ENCODE measurements at places on chromosomes 5 and 9.

GRCh38 chr9:102069969-102070368 lies 331.5 kb upstream of the GRIN3A start:
- DNase-seq = no peak

DNA sequence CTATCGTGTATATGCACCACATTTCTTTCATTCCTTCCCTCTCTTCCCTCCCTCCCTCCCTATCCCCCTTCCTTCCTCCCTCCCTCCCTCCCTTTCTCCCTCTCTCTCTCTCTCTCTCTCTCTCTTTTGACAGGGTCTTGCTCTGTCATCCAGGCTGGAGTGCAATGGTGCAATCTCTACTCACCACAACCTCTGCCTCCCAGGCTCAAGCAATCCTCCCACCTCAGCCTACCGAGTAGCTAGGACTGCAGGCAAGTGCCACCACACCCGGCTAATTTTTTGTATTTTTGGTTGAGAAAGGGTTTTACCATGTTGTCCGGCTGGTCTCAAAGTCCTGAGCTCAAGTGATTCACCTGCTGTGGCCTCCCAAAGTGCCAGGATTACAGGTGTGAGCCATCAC lies 1.1 kb upstream of the ANKS6 start:
- no peak for DNase-seq

DNA sequence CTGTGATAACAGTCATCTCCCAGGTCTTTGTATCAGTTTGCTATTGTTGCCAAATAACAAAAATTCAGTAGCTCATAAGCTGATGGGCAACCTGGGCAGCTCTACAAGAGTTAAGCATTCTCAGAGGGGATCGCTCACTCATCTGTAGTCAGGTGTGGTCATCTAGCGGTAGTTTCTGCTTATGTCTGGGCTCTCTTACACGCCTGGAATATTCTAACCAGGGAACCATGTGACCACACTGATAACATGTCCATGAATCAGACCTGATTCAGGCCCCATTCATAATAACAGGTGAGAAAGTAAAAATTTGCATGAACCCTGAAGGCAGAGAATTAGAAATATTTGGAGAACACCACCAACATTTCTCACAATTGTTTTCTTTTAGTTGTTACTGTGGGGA lies 576.1 kb downstream of the SLCO4C1 start:
- DNase-seq = no peak

DNA sequence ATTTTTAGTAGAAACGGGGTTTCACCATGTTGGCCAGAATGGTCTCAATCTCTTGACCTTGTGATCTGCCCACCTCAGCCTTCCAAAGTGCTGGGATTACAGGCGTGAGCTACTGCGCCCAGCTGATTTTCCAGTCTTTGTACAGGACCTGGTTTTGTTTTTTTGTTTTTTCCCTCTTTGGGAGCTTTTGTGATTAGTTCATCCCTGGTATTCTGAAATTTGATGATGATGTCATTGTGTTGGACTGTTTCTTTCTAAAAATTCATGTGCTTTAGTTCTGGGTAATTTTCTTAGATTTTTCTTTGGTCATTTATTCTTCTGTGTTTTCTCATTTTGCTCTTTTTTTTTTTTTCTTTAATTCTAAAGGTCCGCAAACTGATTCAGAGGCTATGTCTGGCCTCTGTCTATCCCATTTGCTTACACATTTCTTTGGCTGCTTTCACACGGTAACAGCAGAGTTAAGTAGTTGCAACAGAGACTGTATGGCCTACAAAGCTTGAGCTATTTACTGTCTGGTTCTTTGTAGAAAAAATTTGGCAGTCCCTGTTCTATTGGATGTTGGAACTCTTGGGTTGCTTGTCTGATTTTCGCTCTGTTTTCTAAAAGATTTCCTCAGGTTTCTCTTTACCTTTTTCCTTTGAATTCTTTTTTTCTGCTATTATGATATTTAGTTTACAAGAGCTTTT lies 24.8 kb downstream of the STX17 start:
- no peak for DNase-seq

DNA sequence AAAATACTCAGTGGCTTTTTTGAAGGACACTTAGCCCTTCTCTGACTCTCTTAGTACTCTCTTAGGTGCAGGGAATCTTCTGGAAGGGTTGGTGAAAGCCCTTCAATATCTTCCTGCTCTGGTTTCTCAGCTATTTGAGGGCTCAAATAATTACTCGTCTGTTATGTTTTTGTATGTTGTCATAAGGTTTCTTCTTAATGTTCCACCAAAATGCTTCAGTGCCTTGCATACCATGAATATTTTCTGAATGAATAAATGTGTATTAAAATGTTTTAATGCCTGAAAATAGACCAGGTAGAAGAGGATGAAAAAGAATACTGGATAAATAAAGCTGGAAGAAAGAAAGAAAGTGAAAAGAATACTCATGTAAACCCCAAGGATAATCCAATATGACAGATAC lies 124.3 kb downstream of the STK32A start:
- DNase-seq = no peak

GRCh38 chr5:142915038-142915437 lies 144.9 kb downstream of the ARHGAP26 start:
- no peak for DNase-seq

DNA sequence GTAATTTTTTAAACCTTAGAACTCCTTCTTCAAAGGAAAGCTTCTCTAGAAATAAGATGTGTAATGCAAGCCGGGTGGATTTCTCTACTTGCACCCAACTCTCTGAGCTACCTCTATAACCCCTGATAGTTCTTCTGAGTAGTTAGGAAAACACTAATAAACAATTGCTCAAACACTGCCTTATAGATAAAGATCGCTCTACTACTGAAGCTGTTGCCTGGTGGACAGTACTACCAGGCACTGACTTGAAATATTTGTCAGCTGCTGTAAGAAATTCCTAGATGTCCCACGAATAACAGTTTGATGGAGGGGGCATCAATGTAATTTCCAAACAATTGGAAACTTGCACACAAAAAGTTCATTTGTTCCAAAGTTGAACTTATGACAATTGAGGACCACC lies 42.0 kb downstream of the NR3C1 start:
- DNase-seq = no peak

GRCh38 chr5:71973563-71973962 lies 133.7 kb upstream of the MAP1B start:
- no peak for DNase-seq

- peak; percentile 62 for DNase-seq
Observed at GRCh38 chr5:41843456-41844370, 26.5 kb downstream of the OXCT1 start.

DNA sequence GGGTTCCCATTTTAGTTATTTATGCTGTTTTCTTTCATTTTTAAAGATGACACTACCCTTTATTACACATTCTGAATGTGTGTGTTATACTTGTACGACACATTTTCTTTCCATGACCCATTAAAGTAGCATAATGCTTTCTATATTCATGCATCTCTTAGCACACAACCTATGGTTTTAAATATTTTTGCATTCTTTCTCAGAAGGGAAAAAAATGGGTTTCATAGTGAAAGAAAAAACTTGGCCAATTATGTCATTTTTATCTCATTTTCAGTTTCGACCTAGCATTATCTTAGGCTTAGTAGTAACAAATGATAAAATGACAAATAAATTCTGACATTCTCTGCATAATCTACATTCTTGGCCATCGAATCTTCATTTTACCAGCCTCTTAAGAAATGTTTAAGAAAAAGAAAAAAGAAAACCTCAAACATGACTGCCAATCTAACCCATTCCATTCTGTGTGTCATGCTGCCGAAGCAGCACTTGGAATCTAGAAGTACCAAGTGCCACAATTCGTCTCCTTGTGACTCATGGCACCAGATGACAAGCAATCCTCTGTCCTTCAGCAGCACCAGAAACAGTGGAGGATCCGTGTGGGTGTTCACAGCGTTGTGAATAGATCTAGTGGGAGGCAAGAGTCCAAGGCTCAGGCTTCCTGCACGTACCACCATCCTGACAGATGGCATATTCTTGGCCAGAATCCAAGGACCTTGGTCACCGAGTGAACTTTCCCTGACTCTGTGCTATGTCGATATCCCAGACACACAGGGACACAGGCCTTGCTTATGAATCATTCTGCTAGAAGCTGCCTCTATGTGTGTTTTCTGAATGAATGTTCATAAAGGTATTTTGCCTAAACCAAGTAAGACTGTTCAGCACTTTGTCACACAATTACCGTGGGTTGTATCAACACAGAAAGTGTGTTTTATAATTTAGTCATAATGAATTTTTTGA lies 502.7 kb downstream of the NR2F1-AS1 start:
- no peak for DNase-seq

GRCh38 chr9:35656831-35657545 lies 831 bp downstream of the RMRP start:
- DNase-seq = no peak

GRCh38 chr5:31355337-31355736 lies 161.9 kb downstream of the CDH6 start:
- DNase-seq = no peak

GRCh38 chr5:172473427-172473826 lies 19.1 kb upstream of the SH3PXD2B start:
- DNase-seq = no peak

GRCh38 chr5:123285122-123286023 lies 137.8 kb downstream of the CEP120 start:
- DNase-seq = no peak

DNA sequence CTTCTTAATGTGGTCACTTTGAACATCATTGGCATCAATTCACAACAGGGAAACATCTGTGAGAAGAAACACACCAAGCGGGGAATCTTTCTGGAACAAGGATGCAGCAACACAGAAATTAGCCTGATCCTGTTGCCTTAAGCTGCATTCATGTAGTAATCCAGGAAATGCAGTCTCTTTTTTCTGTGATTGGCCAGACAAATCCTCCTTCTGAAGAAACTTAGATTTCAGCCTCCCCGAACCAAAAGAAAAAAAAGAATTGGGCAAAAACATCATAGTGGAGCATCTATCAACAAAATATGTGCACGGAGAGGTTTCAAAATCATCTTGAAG lies 7.2 kb upstream of the XPA start:
- DNase-seq = no peak

- no peak for DNase-seq
Observed at GRCh38 chr9:82353631-82354278, 365.2 kb downstream of the SPATA31D1 start.

- no peak for DNase-seq
Observed at GRCh38 chr5:159212657-159213462, 3.5 kb upstream of the RNF145 start.

GRCh38 chr9:19375538-19375937 lies 4.5 kb downstream of the RPS6 start:
- DNase-seq = no peak

DNA sequence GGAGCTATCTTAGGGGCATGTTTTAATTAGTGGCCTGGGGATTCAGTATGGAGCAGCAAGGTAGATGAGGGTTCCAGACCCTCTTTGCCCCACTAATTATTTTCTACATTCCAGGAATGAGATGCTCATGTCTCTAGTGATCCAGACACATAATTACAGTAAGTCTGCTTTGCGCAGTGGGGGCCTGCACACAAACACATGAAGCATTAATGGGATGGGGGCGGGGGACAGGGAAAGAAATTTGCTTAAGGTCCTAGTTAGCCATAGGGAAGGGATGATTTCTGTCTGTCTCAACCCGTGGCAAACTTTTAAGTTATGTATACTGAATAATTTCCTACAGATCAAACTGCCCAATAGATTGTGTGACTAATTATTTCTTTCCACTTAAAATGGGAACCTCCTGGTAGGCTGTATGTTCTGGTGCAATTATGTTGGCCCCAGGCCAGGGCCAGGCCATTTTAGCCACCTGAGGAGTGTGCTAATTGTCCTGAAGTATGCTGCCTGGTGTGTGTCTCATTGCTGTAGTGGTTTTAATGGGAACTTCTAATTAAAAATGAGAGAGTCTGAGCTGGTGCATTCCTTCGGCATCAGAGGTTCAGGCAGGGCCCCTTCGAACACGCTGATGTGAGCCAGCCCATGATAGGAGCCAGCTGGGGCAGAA lies 134.4 kb downstream of the PTTG1 start:
- no peak for DNase-seq

DNA sequence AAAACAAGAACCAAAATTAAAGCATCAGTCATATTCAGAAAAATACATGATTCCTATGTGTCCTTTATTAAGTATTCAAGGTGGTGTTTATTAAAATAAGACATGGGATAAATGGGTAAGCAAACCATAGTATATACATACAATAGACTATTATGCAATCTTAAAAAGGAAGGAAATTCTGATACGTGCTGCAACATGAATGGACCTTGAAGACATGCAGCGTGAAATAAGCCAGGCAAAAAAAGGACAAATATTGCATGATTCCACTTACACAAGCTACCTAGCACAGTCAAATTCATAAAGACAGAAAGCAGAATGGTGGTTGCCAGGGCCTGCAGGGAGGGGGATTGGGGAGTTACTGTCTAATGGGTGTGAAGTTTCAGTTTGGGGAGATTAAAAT lies 127.7 kb downstream of the DMAC1 start:
- DNase-seq = no peak

GRCh38 chr9:129996161-129996830 lies 46.7 kb downstream of the FNBP1 start:
- no peak for DNase-seq

DNA sequence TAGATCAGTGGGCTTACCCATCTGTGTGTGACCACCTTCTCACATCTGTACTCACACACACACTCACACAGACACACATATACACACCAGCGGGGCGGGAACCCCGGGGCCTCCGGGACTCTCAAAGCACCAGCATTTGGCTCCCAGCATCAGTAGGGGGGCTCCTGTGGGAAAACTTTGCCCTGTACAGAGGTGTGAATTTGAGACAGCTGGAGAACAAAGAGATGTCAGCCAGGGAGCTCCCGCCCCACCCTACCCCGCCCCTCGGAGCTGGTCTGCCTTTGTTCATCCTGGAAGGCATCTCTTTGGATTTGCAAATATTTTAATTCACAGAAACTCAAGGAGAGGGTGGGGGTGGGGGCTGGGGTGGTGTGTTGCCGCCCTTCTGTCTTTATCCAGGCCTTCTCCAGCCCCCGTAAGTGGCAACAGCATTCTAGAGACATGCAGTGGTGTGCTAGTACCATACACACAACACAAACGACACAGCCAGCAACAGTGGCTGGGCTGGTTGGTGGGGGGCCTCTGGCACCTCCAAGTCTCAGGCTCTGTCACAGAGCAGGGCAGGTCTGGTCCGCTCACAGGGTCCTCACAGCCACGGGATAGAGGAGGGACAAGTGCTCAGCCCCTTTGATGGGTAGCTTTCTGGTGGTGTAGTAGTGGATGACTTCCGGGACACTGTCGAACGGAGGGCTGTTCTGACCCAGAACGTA lies 15.5 kb upstream of the SLC25A51 start:
- peak; percentile 74 for DNase-seq

DNA sequence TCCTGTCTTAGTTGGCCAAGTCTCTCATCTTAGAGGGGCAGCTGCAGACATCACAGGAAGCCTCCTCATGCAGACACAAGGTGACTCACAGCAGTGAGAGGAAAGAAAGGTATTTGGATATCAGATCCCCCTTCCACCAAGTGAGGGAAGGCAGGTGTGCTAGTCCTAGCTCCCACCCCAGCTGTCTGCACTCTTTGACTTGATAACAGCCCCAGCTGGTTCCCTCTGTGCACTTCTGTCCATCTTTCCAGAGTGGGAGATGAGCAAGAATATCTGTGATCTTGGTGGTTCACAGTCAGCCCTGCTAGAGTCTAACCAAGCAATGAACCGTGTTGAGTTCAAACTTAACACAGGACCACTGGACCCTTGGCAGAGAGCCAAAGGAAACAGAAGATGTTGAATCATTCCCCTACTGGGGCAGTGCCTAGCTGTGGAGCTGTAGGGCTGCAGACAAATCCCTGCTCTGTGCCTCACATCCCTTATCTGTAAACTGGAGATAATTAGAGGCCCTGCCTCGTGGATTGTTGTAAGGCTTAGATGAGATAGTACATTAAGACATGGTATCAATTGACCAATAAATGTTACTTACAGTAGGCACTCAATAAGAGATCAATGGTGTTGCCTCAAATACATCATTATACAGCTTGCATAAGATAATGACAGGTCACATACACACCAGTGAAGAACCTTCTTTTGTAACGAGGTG lies 39.1 kb downstream of the SH3RF2 start:
- no peak for DNase-seq
